ENCODE measurements at places on chromosomes 13 and 19. TPM values are rescaled to one million over a fixed set of nuclear protein-coding genes. Genes with fewer than 3 reads are reported as not detected.

GRCh38 chr13:63643543-63643942, 2227.9 kb upstream of the PCDH20 start:
- H3K27me3 ChIP-seq = no peaks in the 10 kb centered on the region
- H3K4me1 ChIP-seq = no peaks in the 10 kb centered on the region
- no peak overlapping the region for H3K27ac ChIP-seq
- H3K36me3 ChIP-seq = no peaks in the 10 kb centered on the region
- no peak overlapping the region for H3K4me3 ChIP-seq

DNA sequence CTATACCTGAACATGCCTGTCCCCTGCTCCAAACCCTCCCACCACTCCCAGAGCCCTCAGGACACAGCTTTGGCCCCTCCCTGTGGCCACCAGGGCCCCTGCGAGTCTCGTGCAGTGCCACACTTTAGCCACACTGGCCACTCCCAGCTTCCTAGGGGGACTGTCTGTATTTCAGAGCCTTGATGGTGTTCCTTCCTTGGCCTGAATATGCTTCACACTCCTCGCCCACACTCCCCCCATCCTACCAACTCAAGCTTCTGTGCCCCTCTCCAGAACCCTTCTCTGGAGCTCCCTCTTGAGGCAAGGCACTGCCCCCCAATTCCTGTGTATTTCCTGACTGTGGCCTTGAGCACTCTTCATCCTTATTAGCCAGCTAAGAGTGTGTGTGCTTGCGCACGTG, 80.2 kb downstream of the DPF1 start:
- no peak overlapping the region for H3K27ac ChIP-seq
- H3K4me1 ChIP-seq = no peaks in the 10 kb centered on the region
- peaks cover 39% of the 10 kb centered on the region for H3K36me3 ChIP-seq
- DNase-seq = no peak

DNA sequence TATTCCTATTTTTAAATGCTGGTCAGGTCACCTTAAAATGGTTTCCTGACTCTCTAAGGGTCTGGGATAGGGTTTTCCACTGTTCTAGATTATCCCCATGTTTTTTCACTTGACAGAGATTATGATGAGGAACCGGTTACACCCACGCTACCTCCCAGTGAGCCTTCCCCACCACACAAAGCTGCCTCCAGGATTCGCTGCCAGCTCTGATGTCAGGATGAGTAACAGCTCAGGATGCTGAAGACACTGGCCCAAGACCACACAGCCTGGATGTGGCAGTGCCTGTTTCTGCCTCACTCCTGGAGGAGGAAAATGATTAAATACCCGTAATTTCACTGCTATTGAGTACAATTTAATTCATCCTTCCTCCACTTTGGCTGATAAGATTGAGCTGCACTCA, 22.9 kb downstream of the ZNF114 start:
- no peak overlapping the region for H3K4me3 ChIP-seq
- peaks cover 11% of the 10 kb centered on the region for H3K4me1 ChIP-seq
- H3K27me3 ChIP-seq = no peaks in the 10 kb centered on the region
- no peaks in the 10 kb centered on the region for H3K36me3 ChIP-seq

DNA sequence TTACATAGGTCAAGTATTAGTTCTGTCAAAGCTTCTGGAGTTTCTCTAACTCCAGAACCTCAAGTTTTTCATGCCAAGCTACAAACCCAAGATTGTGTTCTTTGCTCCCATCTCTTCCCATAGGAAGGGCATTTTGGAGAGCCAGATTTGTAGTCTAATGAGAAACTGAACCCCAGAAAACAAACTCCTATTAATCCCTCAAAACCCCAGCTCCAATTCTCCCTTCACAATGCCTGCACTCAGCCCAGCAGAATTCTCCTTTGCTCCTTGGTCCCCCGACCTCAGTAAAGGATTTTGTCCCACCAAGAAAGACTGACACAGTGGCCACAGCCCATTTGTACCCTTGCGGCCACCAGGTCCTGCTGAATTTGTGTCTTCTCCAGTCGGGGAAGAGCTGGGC, 8.4 kb downstream of the USHBP1 start:
- H3K36me3 ChIP-seq = peaks cover 45% of the 10 kb centered on the region
- no peaks in the 10 kb centered on the region for H3K27me3 ChIP-seq
- H3K4me1 ChIP-seq = peaks cover 11% of the 10 kb centered on the region
- no peak overlapping the region for H3K27ac ChIP-seq

The TIMM29 gene
- 31.0 TPM for total RNA-seq

DNA sequence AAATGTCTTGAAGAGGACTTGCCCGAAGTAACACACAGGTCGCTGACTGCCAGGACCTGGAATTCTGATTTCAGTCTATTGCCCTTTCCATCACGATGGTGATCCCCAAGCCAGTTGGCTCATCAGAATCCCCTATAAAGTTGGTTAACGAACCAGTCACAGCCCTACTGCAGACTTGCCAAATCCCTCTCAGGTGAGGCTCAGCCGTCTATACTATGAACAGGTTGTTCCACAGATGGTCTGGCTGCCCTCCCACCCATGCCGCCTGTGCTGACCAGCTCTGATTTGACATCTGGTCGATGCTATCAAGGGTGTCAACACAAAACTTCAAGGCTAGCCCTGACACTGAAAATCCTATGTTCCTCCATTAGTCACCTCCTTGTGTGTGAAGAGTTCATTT, 90.0 kb downstream of the RNASEH2B start:
- no peaks in the 10 kb centered on the region for H3K4me1 ChIP-seq
- H3K36me3 ChIP-seq = no peaks in the 10 kb centered on the region
- no peak overlapping the region for H3K4me3 ChIP-seq
- no peak overlapping the region for H3K27ac ChIP-seq
- no peak for DNase-seq

DNA sequence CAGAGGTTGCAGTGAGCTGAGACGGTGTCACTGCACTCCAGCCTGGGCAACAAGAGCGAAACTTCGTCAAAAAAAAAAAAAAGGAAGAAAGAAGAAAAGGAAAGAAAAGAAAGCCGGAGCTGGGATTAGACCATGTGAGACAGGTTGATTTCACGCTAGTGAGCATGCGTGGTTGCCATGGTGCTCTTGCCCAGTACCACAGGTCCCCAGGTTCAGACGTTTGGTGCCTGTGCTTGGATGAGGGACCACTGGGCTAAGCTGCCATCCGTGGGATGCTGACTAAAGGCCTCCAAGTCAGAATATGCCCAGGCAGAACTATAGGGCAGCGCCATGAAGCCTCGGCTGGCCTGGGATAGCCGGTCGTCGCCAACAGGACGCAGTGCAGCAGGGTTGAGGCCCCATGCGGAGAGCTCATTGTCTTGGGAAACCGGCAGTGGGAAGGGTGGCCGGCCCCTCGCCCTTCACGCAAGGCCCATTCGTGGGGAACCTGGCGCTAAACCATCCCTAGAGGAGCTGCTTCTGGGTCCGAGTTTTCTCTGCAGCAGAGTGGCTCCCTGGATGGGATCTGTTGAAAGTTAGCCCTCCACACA, 7.2 kb upstream of the TEX101 start:
- H3K27me3 ChIP-seq = no peaks in the 10 kb centered on the region
- no peaks in the 10 kb centered on the region for H3K4me1 ChIP-seq
- no peak for DNase-seq
- no peak overlapping the region for H3K27ac ChIP-seq

The SPRYD7 gene
- 10.6 TPM for total RNA-seq

The ZNF471 gene
- 7.3 TPM for total RNA-seq

The CEBPA gene
- total RNA-seq = 53.5 TPM

DNA sequence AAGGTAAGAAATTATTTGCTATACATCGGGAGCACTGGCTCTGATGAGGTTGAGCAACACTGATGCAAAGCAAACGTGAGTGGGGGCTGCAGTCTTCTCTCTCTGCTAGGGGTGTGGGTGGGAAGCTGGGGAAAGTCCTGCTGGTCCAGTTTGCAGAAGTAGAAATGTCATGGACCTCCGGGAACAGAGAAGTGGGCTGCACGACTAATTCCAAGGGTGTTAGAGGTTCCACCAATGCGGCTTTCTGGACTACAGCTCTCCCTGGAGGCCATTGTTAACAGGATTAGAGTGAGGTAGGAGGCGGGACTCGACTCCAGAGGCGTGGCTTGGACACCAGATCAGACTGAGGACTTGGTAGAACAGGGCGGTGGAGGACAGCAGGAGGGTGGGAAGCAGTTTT, 5.7 kb upstream of the FBXO27 start:
- peak; percentile 66 for DNase-seq
- H3K4me3 ChIP-seq = no peak overlapping the region
- H3K36me3 ChIP-seq = no peaks in the 10 kb centered on the region
- H3K4me1 ChIP-seq = no peaks in the 10 kb centered on the region
- H3K27me3 ChIP-seq = no peaks in the 10 kb centered on the region
- no peak overlapping the region for H3K27ac ChIP-seq

The ZNF490 gene
- 11.2 TPM for total RNA-seq

The NLRP7 gene
- not detected for total RNA-seq

DNA sequence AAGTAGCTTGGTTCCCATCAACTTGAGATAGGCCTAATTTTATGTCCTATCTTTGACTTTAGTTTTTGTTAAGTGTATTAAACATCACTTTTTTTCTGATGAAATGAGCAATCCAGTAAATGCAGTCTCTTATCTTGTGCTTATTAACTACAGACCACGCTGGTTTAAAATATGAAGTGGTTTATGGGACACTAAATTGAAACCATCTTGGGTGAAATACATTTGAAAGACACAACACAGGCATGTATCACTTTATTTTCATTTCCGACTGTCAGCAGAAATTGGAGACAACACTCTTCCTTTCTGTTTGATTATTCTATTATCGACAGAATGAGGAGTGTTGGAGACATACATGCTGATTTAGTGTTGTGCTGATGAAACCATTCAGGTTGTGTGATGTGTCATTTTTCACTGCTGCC, 447.7 kb downstream of the GPC6 start:
- H3K4me1 ChIP-seq = no peaks in the 10 kb centered on the region
- DNase-seq = no peak
- H3K4me3 ChIP-seq = no peak overlapping the region
- H3K27me3 ChIP-seq = no peaks in the 10 kb centered on the region
- no peak overlapping the region for H3K27ac ChIP-seq

The METTL21C gene
- total RNA-seq = not detected

- peaks cover 20% of the 10 kb centered on the region for H3K36me3 ChIP-seq
- H3K27ac ChIP-seq = peak overlapping the region; percentile 19
- no peaks in the 10 kb centered on the region for H3K27me3 ChIP-seq
- H3K4me3 ChIP-seq = no peak overlapping the region
- peak; percentile 32 for DNase-seq
- peaks cover 27% of the 10 kb centered on the region for H3K4me1 ChIP-seq
Observed at GRCh38 chr13:114026481-114026880, 52.6 kb upstream of the C13orf46 start.

The PRR20A gene
- total RNA-seq = not detected

The PARP4 gene
- 84.3 TPM for total RNA-seq

DNA sequence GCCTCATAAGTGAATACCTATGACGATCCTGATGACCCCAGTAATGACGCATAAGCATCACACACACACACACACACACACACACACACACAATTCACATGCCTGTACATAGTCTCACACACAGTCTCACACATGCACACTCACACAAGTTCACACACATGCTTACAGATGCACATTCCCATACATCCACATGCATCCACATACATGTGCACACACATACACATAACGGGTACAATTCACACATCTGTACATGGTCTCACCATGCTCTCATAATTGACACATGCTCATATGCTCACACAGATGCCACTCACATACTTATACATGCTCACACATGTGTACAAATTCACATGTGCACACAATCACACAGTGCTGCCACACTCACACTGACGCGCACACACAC, 105.7 kb upstream of the VSTM2B start:
- no peaks in the 10 kb centered on the region for H3K27me3 ChIP-seq
- H3K4me1 ChIP-seq = no peaks in the 10 kb centered on the region
- H3K36me3 ChIP-seq = no peaks in the 10 kb centered on the region
- H3K4me3 ChIP-seq = no peak overlapping the region
- no peak overlapping the region for H3K27ac ChIP-seq

Measured in upper lobe of left lung (tissue), 6 donors.